Psoas muscle (tissue), 8 donors: ENCODE measurements at places on chromosomes 7 and 10. TPM values are rescaled to one million over a fixed set of nuclear protein-coding genes. Genes with fewer than 3 reads are reported as not detected.

C7orf57 gene
- polyA plus RNA-seq, result 0.06 TPM

SUGCT gene
- 3.0 TPM for polyA plus RNA-seq

CNPY1 gene
- polyA plus RNA-seq, result not detected

PAOX gene
- 2.4 TPM for polyA plus RNA-seq

DNAJB9 gene
- 48.5 TPM for polyA plus RNA-seq

ITIH5 gene
- polyA plus RNA-seq, result 1.9 TPM

VGF gene
- 4.3 TPM for polyA plus RNA-seq

FAM241B gene
- 5.9 TPM for polyA plus RNA-seq
